Hepatic stellate cell (primary cell): ENCODE measurements at places on chromosomes 4 and X.

- DNase-seq: no peak
Measured at GRCh38 chrX:46218373-46218772, 326.8 kb downstream of the ZNF674 start.

GRCh38 chr4:52966781-52967180 lies 104.7 kb downstream of the RASL11B start:
- DNase-seq: no peak

GRCh38 chrX:108426262-108426661 lies 12.0 kb downstream of the COL4A6 start:
- no peak for DNase-seq

DNA sequence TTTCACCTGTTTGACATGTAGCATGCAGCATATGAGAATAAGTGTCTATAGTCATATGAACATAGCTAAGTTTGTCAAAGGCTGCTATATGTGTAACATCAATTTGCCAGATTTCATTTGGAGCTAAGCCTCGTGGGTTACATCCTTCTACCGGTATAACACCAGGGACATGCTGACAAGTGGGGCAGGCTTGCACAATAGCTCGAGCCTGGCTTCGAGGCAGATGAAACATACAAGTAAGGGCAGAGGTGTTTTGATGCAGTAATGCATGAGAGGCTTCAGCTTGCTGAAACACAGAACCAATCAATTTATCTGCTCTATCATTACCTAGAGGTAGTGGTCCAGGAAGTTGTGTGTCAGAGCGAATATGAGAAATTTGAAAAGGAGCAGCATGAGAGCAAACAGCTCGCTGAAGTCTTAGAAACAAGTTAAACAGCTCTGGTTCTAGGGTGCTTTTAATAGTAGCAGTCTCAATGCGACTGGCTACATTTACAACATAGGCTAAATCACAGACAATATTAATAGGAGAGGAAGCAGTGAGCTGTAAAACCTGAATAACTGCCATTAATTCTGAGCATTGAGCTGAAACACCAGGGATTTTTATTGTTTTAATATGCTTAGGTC lies 14.9 kb upstream of the UGDH start:
- DNase-seq: no peak

- no peak for DNase-seq
Measured at GRCh38 chr4:125200556-125200955, 114.2 kb upstream of the FAT4 start.

- DNase-seq: no peak
Measured at GRCh38 chrX:110396735-110397134, 38.1 kb downstream of the RTL9 start.

DNA sequence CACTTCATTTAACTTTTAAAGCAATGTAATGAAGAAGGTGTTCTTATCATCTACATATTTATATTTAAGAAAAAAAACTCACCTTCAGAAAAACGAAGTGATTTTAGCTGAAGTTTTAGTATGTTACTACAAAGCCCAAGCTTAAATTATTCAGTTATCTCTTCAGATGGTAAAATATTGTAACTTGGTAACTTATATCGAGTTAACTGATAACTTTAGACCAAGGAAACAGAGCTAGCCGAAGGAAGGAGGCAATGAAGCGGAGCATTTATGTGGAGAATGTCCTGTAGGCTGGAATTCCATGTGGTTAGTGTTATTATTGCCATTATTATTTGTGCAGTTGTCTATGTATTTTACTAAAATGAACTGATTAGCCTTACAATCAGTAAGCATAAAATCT lies 1102.1 kb upstream of the LCORL start:
- DNase-seq: no peak

GRCh38 chrX:140132937-140133336 lies 167.6 kb upstream of the CXorf66 start:
- DNase-seq: no peak

GRCh38 chrX:23844502-23845138 lies 61.6 kb downstream of the SAT1 start:
- DNase-seq: no peak

- peak; percentile 25 for DNase-seq
Measured at GRCh38 chrX:124388562-124388961, 42.2 kb downstream of the SH2D1A start.

DNA sequence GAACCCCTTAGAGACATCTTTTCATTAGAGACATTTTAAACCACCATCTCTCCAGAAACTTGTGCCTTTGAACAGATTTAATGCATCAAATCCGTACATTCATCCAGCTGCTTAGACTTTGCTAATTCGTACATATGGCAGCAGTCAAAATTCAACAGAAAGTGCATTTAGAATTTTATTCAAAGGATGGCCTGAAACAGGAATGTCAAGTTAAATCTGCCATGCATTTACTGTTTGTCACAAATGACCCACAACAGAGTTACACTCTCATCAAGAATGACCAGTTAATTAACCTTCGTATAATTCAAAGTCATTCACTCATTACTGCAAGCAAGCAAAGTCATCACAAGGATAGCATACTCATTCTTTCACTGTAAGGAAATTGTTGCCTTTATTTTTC lies 284.3 kb downstream of the SLC7A11 start:
- DNase-seq: no peak

DNA sequence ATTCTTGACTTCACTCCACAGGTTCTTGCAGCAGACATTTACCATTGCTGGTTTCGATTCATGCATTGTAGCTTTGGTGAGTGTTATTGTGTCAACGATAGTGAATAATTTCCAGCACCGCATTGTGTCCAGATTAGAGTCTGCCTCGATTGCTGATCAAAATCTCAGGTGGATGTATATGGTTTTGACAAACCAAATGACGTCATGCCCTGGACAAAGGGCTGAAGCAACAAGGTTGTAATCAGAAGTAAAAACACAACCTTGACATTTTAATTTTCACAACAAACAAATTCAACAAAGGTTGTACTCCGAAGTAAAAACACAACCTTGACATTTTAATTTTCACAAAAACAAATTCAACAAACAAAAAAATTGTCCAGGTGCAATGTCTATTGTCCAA lies 81.1 kb upstream of the WWC2 start:
- no peak for DNase-seq

DNA sequence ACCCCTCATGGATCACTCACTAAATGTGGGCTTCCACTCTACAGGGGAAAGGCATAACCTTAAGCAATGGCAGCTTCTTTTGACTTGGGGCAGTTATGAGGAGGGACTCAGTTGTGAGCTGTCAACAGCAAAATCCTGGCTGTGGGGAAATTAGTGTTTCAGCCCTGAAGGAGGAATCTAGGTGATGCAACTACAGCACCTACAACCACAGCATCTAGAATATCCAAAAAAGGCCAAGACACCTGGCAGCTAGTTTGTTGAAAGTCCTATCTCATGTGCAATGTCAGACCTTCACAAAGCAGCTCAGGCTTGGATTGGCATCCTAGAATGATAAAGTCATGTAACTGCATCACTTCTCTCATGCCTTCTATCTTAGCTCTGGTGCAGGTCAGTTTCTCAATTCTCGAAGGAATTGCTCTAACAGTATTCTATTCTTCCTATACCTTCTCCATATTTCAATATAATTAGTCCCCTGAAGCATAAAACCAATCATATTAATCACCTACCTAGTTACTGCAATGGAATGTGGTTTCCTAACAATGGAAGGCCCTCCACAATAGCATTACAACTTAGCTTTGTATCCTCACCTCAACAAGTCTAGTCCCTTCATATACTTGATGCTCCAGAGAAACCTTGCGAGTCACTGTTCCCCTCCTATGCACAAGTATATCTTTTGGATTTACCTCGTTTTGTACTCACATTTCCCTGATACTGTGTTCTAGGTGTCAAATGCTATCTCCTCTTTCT lies 5.5 kb upstream of the ANTXR2 start:
- no peak for DNase-seq

DNA sequence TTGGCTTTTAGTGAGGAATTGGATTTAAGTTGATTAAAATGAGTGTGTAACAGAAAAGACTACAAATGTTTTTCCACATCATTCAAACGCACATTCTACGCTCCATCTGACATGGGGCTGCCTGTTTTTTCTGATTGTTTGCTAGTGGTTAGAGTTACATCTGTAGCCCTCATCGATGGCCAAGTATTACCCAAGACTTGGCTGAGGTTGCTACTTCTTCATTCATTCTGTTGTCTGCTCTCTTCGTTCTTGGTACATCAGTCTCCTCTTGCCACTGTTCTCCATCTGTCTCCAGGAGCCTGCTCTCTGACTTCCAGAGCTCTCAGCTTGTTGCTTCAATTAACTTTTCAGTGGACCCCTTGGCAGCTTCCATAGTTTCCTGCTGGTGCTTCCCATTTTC lies 1844.6 kb upstream of the TENM3 start:
- DNase-seq: no peak

DNA sequence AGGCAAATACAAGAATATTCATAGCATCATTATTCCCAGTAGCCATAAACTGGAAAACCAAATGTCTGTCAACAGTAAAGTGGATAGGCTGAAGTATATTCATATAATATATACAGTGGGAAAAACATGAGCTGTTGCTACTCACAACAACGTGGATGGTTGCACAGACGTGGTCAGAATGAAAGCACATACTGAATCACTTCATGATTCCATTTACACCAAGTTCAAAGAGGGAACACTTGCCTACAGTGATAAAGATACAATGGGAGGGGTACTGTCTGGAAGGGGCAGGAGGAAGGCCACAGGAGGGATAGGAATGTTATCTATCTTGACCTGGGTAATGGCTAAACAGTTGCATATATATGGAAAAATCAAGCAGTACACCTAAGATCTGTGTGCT lies 25.3 kb downstream of the APBB2 start:
- DNase-seq: no peak

- DNase-seq: no peak
Measured at GRCh38 chrX:45794995-45795337, 594.3 kb upstream of the DIPK2B start.

GRCh38 chrX:107978707-107979307 lies 3.4 kb downstream of the TEX13B start:
- DNase-seq: peak; percentile 22

DNA sequence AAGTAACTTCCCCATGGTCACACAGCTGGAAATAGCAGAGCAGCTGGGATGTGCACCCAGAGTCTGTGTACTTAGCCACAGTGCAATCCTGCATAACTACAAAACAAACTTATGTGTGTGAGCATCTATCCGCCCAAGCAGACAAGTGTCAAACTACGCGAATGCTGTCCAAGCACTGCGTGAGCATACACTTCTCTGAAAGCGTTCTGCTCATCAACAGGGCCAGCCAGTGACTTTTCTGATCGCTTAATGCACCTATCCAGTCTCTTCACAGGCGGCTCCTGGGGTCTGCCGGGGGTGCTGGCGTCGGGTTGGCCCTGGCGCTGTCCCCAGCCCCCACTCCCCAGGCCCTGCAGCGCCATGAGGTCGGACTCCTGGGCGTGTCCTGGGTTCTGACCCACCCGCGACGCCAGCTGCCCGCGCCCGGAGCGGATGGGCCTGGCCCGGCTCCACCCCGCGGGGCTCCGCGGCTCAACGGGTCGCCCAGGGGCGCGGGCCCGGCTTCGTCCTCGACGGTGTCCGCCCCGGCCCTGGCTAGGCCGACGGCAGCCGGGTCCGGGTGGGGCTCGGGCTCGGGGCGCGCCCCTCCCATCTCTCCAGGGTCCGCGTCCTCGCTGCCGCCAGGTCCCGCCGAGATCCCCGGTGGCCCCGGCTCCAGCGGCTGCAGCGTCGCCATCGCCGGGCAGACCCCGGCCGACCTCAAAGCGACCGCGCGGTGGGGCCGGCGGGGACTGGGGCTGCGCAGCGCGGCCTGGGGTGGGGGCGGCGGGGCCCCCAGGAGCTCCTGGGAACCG lies 1.3 kb upstream of the ZNF141 start:
- DNase-seq: peak; percentile 14

DNA sequence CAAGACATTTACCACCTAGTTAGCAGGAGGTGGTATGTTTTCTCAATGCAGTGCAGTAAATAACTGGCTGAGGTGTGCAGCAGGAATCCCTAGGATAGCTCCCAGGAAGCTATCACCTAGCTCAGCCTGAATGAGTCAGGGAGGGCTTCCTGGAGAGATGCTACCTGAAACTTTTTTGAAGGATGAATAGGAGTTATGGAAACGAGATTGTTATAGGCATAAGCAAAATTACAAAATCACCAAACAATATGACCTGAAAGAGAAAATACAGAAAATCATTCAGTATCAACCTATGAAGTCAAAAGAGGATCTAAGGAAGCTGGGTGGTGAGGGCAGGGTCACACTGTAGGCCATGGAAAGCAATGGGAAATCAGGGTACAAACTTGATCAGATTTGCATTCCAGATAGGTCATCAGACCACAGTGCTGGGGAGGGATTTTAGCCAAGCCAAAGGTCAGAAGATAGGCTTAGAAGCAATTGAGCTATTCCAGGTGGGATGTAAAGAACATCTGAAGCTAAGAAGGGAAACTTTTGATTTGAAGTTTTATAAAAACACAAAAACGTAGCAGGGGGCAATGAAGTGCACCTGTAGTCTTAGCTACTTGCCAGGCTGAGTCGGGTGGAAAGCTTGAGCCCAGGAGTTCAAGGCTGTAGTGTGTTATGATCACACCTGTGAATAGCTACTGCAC lies 11.3 kb downstream of the AREG start:
- DNase-seq: no peak

DNA sequence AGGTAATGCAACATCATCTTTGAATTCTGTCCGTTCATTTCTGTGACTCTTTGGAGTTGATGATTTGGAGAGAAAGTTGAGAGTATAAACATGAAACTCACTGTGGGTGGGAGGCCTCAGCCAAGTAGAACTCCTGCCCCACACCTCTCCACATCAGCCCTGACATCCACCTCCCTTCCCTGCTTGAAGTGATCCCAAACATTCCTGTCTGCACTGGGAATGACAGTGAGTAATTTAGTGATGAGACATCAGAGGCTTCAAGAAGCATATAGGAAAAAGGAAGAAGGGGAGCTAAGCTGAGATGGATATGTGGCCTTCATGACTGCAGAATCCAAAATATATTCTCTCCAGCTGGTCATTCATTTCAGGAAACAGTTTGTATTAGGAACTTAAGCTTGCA lies 151.8 kb downstream of the SPATA18 start:
- no peak for DNase-seq

GRCh38 chrX:56763556-56764152 lies 34.6 kb downstream of the NBDY start:
- peak; percentile 53 for DNase-seq

DNA sequence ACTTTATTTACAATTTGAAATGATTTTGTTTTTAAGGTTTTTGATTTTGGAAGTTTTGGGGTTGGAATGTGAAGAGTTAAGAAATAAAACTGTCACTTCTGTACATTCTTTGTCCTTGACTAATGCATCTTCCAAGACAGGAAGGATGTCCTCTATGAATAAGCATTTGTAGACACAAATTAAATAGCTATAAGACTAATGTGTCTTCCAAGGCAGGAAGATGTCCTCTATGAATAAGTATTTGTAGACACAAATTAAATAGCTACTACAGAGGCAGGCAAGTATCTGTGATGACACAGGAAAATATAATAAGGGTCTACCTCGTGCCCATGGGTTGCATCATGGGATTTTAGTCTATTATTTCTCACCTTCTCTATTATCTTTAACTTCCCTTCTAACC lies 14.5 kb downstream of the PRSS48 start:
- DNase-seq: no peak
